ENCODE measurements at places on chromosomes 5 and 9.

GRCh38 chr5:148511810-148512347, 128.1 kb downstream of the FBXO38 start:
- DNase-seq, result no peak

GRCh38 chr5:6026766-6027406, 351.5 kb downstream of the MED10 start:
- no peak for DNase-seq

- DNase-seq, result no peak
These were observed 309.1 kb downstream of the RAB3C start for GRCh38 chr5:58891971-58892343.

DNA sequence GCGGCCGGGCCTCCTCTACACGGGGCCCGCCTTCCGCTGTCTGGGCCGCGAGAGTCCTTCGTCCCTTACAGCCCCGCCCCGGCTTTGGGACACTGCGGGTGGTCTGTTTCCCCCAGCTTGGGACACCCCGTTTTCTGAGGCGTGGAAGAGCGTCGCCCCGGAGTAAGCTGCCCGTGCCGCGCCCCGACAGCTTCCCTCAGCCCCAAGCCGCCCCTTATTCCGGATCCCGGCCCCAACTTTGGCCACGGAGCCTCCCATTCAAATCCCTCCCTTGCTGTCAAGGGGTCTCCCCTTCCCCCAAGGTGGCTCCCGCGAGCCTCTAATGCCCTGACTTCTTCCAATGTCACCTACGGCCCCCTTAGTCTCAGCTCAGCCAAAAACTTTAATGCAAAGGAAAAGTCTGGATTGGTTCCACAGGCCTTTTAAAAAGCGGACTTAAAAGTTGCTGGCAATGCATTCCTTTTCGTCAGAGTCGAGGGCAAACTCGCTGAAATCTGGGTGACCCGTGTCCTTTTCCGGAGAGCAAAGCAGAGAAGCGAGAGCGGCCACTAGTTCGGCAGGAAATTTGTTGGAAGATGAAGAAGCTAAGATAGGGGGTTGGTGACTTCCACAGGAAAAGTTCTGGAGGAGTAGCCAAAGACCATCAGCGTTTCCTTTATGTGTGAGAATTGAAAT, 19.8 kb downstream of the EXOSC2 start:
- no peak for DNase-seq

- DNase-seq, result no peak
These were observed 21.9 kb upstream of the FSD1L start for GRCh38 chr9:105425816-105426433.

DNA sequence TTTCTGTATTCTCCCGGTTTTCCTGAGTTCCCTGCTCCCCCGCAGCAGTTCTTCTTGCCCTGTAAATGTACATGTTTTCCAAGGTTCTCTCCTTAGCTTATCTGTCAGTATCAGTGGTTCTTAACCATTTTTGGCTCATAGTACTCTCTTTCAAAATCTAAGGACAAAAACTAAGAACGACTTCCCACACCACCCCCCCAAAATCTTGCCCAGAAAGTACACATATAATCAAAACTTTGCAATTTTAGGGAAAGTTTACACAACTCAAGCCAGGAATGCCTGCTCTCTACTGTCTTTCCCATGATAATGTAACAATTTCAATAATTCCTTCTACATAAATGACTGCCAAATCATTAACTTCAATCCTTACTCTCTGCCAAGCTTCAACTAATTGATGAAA, 4.5 kb downstream of the DCAF12 start:
- no peak for DNase-seq

DNA sequence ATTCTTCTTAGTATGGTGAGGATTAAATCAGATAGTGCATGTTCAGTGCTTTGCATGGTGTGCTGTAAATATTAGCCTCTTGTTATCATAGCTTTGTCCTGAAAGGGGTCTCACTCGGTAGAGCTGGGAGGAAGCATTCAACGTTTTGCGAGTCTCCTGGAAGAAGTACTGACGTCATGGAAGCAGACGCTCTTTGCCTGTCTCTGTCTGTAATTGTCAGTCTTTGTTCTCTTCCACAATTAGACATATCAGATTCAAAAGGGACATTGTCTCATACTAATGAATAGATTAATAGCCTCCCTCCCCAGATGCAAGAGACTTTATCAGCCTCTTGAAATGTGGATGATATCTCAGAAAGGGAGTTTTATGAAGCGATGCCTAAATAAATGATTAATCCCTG, 91.8 kb upstream of the CXCL14 start:
- DNase-seq, result no peak

DNA sequence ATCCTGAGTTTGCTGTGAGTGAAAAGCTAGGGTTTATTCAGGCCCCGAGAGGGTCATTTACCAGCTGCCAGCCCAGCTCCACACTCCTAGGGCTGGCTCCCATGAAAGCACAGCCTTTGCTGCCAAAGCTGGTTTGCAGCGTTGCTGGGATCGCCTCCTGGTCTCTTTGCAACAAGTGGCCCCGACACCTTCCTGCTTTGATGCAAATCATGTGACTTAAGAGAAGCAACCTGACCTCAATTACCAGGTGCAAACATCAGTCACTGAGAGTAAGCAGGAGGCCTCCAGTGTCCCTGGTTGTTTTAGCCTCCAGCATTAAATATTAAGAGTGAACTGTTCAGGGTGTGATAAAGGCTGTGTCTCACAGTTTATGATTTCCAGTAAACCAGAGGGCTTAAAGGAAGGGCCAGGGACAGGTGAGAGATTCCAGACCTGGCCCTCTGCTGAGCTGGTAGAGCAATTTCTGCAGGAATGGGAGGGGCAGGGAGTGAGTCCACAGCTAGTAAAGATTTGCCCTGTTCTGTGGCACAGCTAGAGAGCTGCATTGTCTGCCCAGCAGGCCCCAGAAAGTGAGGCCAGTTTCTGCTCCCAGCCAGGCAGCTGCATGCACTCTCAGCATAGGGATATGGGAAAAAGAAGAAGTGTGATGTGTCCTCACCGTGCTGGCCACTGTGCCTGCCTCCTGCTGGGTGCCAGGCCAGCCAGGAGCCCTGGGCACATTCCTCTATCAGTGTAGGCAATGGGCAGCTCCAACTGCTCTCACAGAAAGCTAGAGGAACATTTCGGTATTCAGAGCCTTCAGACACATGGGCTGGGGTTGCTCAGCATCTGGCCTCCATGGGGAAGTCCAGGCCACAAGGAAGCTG, 58.0 kb downstream of the SLC22A5 start:
- DNase-seq, result no peak

DNA sequence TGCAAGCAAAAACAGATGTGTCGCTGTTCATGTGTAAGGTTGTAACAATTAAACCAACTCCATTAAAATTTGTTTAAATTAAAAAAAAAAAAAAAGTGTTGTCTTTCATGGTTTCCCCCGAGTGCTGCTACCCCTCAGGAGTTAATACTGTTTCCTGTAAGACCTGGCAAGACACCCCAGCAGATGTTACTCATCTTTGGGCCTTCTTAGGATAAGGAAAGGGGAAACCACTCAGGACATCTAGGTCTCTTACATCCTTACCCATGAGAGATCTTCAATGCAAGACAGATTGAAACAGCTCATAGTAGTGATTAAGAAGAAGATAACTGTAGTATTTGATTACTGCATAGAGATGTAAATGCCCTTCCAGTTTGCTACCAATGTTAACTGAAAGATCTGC, 33.5 kb upstream of the F2R start:
- DNase-seq, result no peak

DNA sequence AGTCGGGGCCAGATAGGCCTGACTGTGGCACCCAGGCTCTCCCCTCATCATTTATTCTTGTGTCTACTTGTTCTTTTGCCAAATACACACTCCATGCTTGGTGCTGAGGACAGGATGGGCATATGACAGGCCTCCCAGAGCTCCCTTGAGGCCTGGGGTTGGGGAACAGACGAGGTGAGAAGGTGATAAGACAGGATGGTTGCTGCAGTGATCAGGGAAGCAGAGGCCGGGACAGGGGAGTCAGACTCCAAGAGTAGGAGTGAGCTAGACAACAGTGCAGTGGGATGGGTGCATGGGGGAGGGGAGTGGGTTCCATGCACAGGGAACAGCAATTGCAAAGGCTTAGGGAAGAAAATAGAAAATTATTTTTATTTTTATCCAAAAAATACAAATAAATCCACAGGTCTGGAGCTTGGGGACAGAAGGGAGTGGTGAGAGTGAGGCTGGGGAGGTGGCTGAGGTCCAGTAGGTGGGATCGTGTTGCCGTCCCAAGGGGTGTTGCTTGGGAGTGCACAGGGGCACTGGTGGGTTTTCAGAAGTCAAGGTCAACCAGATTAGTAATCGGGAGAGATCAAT, 3.4 kb upstream of the AMBP start:
- DNase-seq, result no peak

DNA sequence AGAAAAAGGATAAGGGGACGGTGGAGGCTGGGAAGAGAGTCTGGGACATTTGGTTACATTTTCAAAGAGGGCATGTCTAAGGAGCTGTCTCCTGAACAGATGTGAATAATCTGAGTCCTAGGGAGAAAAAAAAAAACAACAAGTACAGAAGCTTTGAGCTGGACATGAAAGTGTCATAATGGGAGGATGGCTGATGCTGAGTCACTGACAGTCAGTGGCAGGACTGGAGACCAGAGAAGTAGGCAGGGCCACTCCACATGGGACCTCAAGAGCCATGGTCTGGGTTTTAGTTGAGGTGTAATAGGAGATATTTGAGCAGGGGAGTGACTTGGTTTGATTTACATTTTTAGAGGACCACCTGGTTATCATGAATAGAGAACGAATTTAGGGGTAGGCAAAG, 70.6 kb downstream of the DPYSL3 start:
- no peak for DNase-seq

DNA sequence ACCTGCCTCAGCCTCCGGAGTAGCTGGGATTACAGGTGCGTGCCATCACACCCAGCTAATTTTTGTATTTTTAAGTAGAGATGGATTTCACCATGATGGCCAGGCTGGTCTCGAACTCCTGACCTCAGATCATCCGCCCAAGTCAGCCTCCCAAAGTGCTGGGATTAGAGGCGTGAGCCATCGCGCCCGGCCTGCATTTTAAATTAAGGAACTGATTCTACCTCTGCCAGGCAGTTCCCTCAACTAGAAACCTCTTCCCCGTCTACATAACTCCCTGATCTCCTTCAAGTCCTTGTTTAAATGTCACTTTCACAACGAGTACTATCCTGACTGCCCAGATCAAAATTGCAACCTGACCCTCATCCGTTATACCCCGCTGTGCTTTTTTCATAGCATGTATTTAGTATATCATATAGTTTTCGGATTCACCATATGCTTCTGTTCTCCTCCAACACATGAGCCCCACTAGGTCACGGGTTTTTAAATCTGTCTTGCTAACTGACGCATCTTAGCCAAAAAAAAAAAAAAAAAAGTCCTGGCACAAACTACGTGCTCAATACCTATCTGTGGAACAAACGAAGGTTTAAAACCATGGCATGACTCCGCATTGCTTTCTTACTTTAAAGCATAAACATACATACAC, 858 bp upstream of the SOWAHA start:
- no peak for DNase-seq

GRCh38 chr5:157236423-157236822, 29.5 kb upstream of the CYFIP2 start:
- DNase-seq, result no peak

- DNase-seq, result no peak
These were observed 2.5 kb downstream of the RALGDS start for GRCh38 chr9:133118568-133118967.

GRCh38 chr9:4290427-4290837, 9.4 kb downstream of the GLIS3 start:
- DNase-seq, result no peak

GRCh38 chr5:16550316-16550952, 66.4 kb downstream of the RETREG1 start:
- DNase-seq, result peak; percentile 31

DNA sequence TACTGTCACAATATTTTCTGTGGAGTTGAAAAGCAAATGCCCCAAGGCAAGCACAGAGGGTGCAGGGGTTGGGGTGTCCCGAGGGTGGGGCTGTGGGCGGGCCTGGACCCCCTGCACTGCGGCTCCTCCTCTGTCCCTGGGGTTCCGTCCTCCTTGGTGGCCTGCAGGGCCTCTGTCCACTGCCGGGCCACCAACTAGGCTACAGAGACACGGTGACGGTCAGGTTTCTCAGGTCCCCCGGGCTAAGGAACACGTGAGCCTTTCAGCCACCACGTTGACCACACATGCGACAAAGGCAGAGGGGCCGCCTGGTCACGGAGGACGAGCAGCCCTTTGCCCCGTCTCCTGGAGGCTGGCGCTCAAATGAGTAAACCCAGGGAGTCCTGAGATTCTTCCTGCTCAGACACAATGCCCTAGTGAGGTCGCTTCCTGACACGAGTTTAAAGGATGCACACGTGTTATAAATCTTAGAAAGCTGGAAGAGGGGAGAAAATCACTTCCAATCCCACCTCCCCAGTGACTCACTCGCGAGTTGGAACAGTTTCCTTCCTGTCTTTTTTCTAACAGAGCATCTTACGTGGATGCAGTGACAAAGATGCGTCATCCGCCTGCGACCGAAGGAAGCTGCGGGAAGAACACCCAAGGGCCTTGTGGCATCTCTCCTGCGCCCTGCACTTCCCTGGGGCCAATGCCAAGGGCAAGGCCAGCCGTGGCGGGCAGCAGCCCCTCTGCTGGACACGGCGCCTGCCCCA, 24.8 kb upstream of the OBP2B start:
- DNase-seq, result no peak

GRCh38 chr5:56085193-56085592, 90.4 kb upstream of the IL6ST start:
- DNase-seq, result no peak

- no peak for DNase-seq
These were observed 216.2 kb upstream of the PIK3R1 start for GRCh38 chr5:67999391-67999790.

- no peak for DNase-seq
These were observed 20.7 kb downstream of the COL5A1 start for GRCh38 chr9:134662143-134662876.

DNA sequence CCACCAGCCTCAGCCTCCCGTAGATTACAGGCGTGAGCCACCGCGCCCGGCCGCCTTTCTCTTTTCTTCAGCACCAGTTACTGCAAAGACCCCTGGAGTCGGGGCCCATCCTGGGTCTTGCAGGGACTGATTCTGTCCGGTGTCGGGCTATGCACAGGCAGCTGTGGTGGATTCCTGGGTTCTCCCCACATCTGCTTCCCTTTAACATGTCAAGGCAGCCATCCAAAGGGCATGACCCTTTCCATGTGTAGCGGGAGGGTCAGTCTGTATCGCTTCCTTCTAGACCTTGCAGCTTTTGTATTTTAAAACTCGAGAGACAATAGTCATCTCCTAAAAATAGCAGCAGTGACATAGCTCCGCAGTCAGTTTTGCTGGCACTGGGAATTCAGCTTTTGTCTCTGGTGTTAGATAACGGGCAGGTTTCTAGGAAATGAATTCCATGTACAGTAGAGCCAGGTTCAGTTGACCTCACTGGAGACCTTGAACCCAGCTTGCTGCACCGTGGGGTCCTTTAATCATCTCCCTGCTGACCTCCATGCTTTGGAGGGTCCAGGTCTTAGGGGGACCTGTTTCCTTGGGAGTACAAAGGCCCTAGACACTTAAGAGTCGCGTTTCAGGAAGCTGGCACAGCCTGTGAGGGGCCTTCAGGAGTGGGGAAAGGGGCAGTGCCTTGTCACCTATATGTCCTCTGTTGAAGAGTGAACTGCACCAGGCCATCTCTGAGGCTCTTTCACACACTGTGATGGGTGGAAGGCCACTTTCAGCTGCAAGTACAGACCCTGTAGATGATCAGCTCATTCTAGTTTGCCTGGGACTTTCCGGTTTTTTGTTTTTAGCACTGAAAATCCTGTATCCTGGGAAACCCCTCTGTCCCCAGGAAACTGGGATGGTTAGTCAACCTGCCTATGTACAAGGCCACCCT, 13.8 kb downstream of the ANKRD33B start:
- no peak for DNase-seq

Data from activated T-cell treated with anti-CD3 and anti-CD28 coated beads for 24 hours (primary cell).